ENCODE measurements at places on chromosomes 12 and 14.

GRCh38 chr12:4505376-4505986, 33.2 kb upstream of the RAD51AP1 start:
- no peak for DNase-seq

GRCh38 chr12:113548467-113548866, 76.8 kb upstream of the LHX5 start:
- DNase-seq, result no peak

DNA sequence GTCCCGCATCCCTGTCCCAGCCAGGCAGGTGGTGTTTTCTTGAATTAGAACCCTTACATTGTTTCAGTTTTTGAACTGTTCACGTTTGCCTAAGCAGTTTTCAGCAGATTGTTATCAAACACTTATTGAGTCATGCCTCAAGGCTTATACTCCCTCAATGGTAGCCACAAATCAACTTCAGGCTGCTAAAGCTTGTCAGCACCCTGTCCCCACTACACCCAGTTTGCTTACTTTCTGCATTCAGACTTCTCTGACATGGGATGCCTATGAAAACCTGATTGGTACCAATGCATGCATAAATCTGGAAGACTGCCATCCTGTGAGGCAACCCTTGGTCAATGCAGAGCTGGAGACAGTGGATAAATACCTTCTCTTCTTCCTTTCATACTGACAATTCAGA, 225.4 kb downstream of the BTG1 start:
- peak; percentile 35 for DNase-seq

- no peak for DNase-seq
These were observed 22.0 kb downstream of the TSPAN8 start for GRCh38 chr12:71135812-71136176.

- no peak for DNase-seq
These were observed 20.6 kb downstream of the SLC35F4 start for GRCh38 chr14:57845316-57845715.

GRCh38 chr12:89750389-89751351, 42.0 kb upstream of the ATP2B1 start:
- DNase-seq, result no peak

DNA sequence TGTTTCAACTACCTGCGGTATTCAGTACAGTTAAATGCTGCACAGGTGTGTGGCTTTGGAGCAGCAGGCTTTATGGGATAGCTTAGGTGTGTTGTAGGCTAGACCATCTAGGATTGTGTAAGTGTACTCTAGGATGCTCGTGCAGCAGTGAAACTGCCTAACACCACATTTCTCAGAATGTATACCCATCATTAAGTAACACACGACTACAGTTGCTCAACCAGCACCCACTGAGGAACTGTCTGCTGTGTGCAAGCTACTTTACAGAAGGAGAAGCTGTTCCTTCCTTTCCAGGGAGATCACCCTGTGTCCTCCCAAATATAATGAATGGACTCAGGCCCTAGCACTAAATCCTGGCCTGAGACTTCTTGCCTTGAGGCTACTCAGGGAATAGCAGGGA, 94.8 kb downstream of the SLC24A4 start:
- no peak for DNase-seq

DNA sequence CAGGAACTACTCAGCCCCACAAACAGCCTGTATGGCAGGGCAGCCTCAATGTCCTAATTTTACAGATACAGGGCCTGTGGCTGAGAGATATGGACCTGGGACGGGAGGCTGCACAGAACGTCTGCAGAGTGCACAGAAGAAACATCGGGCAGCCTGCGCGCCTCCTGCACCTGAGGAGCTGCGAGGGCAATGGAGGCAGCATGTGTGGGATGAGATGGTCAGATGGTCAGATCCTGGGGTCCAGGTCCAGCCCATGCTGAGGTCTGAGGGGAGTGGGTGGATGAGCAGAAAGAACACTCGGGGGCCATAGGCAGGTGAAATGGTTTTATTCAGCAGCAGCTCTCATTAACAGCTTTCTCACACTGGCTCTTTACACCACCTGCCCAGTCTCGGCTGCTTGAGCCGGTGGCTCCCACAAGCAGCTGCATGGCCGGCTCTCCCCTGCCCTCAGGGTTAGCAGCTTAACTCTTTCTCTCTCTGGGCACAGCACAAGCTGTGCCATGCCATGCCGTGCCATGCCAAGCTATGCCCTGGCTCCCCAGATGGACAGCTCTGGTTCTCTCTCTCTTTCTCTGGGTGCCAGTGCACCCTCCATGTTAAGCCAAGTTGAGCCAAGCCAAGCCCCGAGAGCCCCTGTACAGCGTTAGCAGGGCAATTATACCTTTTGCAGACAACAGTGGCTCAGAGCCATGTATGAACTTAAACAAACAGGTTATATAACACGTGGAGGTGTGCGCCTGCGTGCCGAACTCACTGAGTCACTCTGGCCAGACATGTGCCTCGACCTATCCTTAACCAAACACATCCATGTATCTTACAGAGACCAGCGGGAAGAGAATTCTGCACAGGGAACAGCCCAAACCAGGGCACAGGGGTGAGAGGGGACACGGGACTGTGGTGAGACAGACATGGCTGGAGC, 47.6 kb downstream of the RIMBP2 start:
- DNase-seq, result no peak

- no peak for DNase-seq
These were observed 28.3 kb downstream of the DEGS2 start for GRCh38 chr14:100131181-100131580.

DNA sequence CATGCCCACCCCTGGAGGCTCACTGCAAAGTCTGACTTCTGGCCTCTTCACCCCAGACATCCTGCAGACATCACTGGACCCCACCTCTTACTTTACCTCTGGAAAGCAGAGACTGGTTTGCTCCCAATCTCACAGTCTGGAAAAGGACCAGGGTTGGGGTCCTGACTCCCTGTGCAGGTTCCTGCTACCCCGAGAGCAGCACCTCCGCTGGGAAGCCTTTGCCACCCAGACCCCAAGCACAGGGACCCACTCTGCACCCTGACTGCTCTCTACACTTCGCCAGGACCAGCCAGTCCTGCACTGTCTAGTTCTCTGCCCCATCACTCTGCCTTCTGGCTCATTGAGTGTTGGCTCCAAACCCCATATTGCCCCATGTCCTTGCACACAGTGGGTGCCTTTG, 16.0 kb downstream of the FOXN4 start:
- DNase-seq, result no peak

GRCh38 chr14:55123101-55123500, 6.0 kb upstream of the LGALS3 start:
- no peak for DNase-seq
